ENCODE measurements at places on chromosomes 3 and 15. TPM values are rescaled to one million over a fixed set of nuclear protein-coding genes. Genes with fewer than 3 reads are reported as not detected.
A peak's percentile ranks its signal among the peaks of the same experiment; 100 is the strongest.

GRCh38 chr15:89551550-89551949, 23.7 kb upstream of the TICRR start:
- H3K27ac ChIP-seq: no peak overlapping the region
- no peaks in the 10 kb centered on the region for H3K27me3 ChIP-seq
- H3K4me3 ChIP-seq: no peak overlapping the region
- no peaks in the 10 kb centered on the region for H3K36me3 ChIP-seq
- no peaks in the 10 kb centered on the region for H3K4me1 ChIP-seq

DNA sequence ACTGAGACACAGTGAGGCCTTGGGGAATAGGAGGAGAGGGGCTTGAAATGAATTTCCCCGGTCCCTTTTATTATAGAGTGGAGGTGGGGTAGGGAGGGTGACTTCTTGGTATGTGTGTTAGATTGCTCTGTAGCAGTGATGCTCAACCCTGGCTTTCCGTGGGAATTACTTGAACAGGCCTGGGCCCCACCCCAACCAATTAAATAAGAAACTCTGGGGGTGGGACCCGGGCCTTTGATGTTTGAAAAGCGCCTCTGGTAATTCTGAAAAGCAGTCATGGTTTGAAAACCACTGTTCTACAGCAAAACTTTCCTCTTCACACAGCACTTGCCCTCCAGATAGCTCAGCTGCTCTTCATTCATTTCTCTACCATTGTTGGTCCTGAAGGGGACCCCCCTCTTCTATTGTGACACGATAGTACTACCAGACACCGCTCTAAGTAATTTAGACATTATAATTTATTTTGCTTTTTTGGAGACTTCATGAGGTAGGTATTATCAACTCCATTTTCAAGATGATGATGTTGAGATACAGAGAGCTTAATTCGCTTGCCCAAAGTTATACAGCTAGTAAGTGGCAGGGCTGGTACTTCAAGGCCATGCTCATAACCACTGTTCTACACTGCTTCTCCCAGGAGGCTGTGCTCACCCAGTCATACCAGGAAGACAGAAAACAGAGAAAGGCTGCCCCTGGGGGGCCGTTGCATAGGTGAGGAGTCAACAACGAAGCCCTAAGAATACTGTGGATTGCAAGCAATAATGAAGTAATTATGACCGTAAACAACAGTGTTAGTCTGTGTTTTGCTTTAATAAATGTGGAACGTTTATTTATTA, 176.2 kb downstream of the PEX5L start:
- H3K27ac ChIP-seq: no peak overlapping the region
- H3K4me3 ChIP-seq: no peak overlapping the region

GRCh38 chr15:25345943-25346342, 92.9 kb downstream of the UBE3A start:
- peak; percentile 82 for DNase-seq
- peaks cover 8% of the 10 kb centered on the region for H3K4me1 ChIP-seq
- no peaks in the 10 kb centered on the region for H3K27me3 ChIP-seq

- no peaks in the 10 kb centered on the region for H3K36me3 ChIP-seq
- peaks cover 33% of the 10 kb centered on the region for H3K4me1 ChIP-seq
Observed at GRCh38 chr3:132445817-132446216, 28.5 kb downstream of the DNAJC13 start.

The CCRL2 gene
- total RNA-seq: 0.68 TPM

The KBTBD8 gene
- total RNA-seq: 1.2 TPM

The POPDC2 gene
- 1.9 TPM for total RNA-seq

DNA sequence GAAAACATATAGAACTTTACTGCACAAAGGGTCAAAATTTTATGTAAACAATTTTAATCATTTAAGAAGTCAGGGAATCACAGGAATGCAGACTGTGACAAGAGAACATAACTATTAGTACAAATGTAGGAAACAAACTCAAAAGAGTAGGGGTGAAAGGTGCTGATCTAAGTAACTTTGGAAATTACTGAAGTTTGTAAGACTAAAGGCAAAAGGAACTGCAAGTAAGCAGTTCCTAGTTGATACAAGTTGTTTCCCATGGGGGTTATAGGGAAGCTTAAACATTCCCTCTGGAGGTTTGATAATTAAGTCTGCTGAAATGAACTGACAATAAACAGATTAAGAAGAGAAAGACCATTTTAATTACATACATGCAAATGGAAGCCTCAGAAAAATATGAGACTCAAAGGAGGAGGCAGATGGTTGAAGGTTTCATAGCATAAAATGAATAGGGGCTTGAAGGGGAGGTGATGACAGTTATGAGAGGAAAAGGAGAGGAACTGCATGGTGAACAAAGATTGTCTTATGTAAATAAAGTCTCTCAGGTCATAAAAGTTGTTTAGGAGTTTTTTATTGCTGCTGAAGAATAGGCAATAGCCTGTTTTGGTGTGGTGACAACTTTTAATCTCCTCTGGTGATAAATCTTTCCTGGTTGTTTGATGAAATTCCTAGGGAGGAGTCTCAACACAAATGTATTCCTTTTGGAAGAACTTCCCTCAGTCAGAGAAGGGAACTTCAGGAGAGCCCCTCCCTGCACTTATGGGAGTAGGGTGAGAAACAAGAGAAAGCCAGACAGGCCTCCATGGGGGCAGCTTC, 17.1 kb downstream of the SETMAR start:
- H3K4me1 ChIP-seq: no peaks in the 10 kb centered on the region
- no peak overlapping the region for H3K27ac ChIP-seq
- H3K27me3 ChIP-seq: no peaks in the 10 kb centered on the region
- no peak for DNase-seq
- peaks cover 11% of the 10 kb centered on the region for H3K36me3 ChIP-seq
- no peak overlapping the region for H3K4me3 ChIP-seq

The OIP5 gene
- total RNA-seq: not detected

DNA sequence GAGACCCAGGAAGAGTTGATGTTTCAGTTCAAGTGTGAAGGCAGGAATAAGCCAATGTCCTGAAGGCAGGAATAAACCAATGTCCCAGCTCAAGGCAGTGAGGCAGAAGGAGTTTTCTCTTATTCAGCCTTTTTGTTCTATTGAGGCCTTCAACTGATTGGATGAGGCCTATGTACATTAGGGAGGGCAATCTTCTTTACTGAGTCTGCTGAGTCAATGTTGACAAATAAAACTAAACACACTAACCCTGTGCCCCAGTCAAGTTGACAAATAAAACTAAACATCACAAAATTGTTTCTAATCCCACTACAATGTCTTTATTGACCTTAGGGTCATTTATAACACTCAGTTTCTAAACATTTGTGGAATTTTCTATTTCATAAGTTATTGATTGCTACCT, 100.0 kb downstream of the CACNA2D3 start:
- H3K36me3 ChIP-seq: no peaks in the 10 kb centered on the region
- no peak for DNase-seq
- H3K4me1 ChIP-seq: no peaks in the 10 kb centered on the region

Measured in thyroid gland (tissue), 4 donors.